CD4-positive, alpha-beta T cell treated with Interleukin-17A for 1 hour (primary cell): ENCODE measurements at places on chromosomes 1 and 21.

- no peak for DNase-seq
Observed at GRCh38 chr1:216750031-216750627, 26.9 kb upstream of the ESRRG start.

DNA sequence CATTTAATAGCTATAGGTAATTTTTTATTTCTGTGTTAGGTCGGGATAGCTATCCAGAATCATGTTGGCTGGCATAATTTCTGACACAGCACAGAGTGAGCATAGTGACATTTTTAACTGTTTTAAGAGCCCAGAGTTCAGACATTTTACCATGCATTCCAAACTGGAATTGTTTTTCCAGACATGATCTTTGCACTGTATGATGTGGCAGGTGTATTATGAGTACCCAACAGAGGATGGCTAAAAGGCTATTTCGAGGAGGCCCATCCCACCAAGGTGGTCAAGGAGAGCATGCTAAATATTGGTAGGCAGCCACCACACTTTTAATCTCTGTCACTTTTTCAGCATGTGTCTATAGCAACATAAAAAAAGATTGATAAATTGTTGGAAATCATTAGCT is 137.3 kb upstream of the ST6GALNAC5 start:
- no peak for DNase-seq

- no peak for DNase-seq
Observed at GRCh38 chr1:203665993-203666392, 39.4 kb downstream of the ATP2B4 start.

GRCh38 chr1:164644268-164644667 is 85.3 kb downstream of the PBX1 start:
- DNase-seq = no peak

- peak; percentile 49 for DNase-seq
Observed at GRCh38 chr1:209651138-209651587, 1.1 kb downstream of the LAMB3 start.

- no peak for DNase-seq
Observed at GRCh38 chr1:71792264-71792663, 490.1 kb downstream of the NEGR1 start.

GRCh38 chr1:220113136-220113695 is 19.3 kb downstream of the IARS2 start:
- peak; percentile 69 for DNase-seq

- DNase-seq = no peak
Observed at GRCh38 chr1:228837817-228838716, 102.8 kb downstream of the RHOU start.

DNA sequence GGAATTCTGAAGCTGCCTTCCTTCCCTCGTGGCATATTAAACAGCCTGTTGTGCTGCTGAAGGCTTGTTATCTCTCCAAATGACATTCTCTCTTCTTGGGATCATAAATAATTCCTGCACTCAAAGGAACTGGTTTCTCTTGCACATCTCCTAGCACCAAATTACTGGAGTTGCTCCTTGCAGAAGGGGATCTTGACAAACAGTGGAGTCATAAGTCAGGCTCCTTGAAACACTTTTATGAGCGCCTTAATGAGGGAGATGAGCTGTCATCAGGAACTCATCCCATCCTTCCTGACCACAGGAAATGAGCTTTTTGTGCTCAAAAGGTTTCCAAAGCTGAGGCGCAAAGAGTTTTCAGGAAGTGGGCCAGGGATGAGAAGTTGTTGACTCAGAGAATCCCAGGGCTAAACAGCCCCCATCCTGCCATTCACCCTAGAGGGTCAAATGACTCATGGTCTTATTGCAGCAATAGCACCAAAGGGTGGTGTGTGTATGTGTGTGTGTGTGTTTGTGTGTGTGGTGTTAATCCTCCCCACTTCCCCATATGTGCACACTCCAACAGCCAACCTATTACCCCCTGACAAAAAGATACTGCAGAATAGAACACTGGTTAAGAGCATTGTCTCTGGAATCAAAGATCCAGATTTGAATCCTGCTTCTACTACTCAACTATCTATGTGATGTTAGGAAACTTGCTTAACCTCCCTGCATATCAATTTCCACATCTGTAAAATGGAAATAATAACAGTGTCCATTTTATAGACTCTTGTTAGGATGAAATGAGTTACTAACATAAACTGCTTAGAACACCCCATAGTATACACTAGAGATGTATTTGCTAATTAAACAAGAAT is 2.8 kb upstream of the PHC2 start:
- peak; percentile 24 for DNase-seq

GRCh38 chr1:163147019-163147418 is 55.7 kb downstream of the RGS5 start:
- no peak for DNase-seq

GRCh38 chr1:240985081-240985480 is 371.9 kb downstream of the RGS7 start:
- DNase-seq = no peak

- no peak for DNase-seq
Observed at GRCh38 chr21:41295721-41296254, 20.8 kb upstream of the FAM3B start.

DNA sequence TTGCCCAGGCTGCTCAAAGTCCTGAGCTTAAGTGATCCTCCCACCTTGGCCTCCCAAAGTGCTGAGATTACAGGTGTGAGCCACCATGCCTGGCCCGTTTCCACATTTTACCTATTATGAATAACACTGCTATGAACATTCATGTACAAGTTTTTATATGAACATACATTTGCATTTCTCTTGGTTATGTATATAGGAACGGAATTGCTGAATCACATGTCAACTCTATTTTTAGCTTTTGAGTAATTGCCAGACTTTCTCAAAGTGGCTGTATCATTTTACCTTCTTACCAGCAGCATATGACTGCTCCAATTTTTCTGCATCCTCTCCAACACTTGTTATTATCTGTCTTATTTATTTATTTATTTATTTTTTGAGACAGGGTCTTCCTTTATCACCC is 2.7 kb downstream of the SPATA21 start:
- no peak for DNase-seq

DNA sequence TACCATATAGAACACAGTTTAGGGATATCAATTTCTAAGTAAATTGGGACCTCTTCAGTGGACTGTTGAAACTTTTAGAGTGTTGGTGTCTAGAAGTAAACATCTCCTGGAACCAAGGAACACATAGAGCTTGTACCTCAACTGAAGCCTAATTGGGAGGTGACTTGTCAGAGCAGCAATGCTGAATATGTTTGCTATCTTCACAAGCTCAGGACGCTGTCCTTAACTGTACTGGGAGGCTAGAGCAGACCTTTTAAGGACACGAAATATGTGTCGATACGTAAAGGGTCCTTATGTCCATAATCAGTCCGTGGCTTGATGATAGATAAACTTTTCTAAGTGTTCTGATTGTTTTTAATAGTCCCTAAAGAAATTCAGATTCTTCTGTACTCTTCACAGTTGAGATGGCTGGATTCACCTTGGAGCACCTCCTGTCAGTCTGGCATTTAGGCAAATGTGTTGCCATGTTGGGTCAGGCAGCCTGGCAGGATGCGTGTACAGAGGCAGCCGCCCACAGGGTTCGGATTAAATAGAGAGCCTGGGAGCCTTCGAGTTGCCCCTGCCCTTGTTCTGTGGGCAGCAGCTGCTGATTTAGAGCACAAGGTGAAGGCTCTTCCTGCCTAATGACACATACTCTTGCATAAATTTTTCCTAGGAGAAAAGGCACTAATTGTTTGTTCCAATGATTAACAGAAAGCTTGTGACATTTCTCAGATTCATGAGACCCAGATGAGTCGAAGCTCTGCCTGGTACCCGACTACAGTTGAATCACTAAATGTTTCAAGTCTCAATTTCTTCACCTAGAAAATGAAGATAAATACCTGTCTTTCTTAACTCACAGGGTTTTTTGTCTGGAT is 3.6 kb downstream of the ACTN2 start:
- no peak for DNase-seq

DNA sequence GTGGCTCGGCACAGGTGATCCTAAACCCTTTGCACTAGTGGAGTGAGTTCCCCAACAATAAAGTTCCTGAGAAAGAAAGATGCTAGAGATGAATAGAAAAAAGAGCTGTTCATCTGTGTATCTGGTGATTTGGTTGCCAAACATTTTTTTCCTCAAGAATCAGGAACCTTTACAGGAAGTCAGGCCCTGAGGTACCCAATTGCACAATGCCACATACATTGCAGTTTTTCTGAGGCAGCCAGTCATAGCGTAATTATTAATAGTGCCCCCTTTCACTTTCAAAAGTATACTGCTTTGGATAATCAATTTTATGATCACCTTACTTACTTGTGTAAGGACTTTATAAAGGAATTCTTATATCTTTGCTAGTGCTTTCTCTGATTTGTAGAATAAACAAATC is 346.3 kb upstream of the POU3F1 start:
- DNase-seq = no peak

- DNase-seq = no peak
Observed at GRCh38 chr1:57229076-57229475, 194.8 kb downstream of the DAB1 start.

GRCh38 chr1:198196630-198197029 is 39.8 kb downstream of the NEK7 start:
- no peak for DNase-seq

DNA sequence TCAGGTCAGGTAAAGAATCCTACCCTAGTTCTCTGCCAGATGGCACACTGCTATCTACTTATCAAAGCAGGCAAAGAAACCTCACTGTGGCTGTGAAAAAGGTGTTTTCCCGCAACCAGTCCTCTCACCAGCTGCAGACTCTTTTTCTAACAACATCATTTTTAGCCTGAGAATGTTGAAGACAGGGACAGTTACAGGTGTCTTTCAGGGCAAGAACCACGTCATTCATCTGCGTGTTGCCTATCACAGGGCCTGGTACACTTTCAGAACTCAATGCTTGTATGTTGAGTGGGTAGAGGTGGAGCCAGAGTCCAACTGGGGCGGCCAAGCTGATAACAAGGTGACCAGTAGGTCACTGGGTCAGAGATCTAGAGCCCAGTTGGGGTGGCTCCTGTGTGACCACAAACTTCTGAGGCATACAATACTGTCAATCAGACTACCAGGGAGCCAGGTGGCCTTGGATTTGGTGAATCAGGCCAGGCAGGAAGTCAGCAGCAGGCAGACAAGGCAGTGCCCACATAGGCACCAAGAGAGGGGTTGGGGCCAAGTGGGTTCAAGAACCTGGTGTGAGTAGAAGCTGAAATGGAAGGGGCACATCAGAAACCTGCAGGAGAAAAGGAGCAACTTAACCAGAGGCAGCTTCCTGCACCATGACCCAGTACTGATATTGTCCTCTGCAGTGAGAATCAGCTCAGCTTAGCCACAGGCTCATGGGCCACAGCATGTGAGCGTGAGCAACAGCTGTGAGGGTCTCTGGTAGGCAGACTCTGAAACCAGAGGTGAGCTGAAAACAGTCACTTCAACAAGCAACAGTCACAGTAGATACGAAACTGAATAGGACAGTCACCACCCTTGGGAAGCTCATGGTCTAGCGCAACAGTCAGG is 123.6 kb downstream of the DTL start:
- peak; percentile 37 for DNase-seq

- no peak for DNase-seq
Observed at GRCh38 chr1:5331101-5331500, 661.1 kb downstream of the NPHP4 start.

- no peak for DNase-seq
Observed at GRCh38 chr1:185397183-185397582, 80.1 kb upstream of the IVNS1ABP start.

- DNase-seq = no peak
Observed at GRCh38 chr1:9770298-9770697, 53.5 kb downstream of the CLSTN1 start.

DNA sequence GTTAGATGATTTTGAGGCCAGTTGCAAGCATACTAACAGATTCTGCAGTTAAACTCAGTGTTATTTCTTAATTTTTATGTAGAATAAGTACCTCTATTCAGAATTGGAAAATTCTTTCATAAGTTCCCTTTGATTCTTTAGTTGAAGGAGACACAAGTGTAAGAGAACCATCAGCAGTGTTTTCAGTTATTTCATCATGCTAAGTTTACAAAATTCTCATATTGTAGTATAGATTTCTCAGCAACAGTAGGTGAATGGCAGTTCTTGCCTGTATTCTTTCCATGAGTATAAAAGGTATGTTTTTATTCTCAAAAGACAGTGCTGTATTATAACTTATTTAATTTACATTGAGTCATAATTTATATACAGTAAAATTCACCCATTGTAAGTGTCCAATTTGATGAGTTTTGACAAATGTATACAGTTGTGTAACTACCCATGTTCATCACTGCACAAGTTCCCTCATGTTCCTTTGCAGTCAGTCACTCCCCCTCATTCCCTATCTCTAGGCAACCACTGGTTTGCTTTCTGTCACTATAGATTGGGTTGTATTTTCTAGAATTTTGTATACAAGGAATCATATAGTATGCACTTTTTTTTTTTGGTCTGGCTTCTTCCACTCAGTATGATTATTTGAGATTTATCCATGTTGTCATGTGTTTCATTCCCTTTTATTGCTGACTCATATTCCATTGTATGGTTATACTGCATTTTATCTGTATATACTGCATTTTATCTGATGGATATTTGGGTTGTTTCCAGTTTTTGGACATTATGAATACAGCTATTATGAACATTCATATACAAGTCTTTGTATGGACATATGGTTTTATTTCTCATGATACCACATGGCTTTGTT is 3.9 kb downstream of the RPS6KC1 start:
- no peak for DNase-seq

DNA sequence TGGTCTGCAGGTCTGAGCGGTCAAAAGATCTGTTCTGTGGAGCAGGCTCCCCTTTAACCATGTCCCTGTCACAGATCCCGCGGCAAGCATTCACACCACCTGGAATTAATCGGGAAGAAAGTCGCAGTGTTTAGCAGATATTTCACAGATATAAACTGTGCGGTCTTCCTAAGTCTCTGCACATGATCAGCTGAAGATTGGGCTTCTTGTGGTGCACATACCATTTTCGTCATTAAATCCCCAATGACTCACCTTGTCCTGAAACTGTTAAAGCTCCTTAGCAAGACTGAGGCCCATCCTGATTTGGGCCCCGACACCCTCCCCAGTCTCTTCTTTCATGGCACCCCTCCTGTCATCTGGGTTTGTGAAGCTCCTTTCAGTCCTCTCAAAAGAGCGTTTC is 158.8 kb downstream of the KIF26B start:
- no peak for DNase-seq

DNA sequence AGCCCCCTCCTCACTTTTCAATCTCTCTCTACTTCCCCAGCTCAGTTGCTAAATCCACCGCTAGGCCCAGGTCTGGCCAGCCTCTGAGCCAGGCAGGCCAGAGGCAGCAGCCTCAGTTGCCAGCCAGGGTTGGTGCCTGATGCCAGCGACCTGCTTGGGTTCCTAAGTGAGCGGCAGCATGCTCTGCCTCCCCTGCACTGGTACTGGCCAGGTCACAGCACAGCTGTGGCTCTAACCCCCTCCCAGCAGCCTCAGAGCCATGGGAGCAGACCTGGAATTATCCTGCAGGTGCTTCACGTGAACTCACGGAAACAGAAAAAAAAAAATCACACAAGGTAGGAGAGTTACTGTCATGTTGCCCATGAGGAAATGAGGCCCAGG is 82.5 kb upstream of the ATF3 start:
- no peak for DNase-seq

DNA sequence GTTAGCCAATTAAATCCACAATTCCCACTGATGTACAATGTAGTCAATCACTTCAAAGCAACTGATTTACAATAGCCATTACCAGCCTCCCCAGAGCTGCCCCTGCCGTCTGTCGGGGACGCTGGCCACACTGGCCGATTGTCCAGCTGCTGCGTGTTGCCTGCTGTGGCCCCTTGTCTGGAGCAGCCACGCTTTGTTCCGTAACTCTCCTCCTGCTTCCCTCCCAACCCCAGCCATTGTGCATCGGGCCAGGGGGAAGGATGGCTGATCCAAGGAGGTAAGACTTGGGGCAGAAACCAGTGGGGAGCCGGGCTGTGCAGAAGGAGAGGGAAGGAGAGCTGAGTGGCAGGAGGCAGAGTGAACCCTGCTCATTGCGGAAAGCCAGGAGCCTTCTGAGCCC is 83.6 kb upstream of the LYST start:
- DNase-seq = no peak
